T-helper 1 cell (primary cell): ENCODE measurements at places on chromosomes 12 and 14.

GRCh38 chr12:79926951-79927350 lies 7.9 kb downstream of the PPP1R12A start:
- DNase-seq, result no peak

GRCh38 chr14:96256407-96256806 lies 397 bp downstream of the BDKRB1 start:
- DNase-seq, result no peak

DNA sequence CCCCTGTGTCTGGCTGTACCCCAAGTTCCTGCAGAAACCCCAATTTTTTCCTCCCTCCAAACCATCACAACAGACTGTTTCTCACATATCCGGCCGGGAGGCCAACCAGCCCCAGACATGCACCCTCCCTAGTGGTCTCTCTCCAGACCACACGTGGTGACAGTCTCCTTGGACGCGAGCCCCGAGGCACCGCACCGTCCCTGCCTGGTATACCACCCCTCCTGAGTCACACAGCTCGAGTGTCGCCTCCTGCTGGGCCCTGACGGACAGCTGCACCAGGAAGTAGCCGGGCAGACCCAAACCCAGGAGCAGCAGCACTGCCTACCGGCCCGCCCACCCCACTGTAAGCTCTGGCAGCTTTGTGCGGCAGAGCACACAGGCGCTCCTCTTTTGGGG lies 97.4 kb downstream of the RFLNA start:
- DNase-seq, result no peak

- no peak for DNase-seq
Observed at GRCh38 chr12:120721866-120722265, 3.8 kb upstream of the ACADS start.

GRCh38 chr14:102951799-102952198 lies 29.3 kb downstream of the AMN start:
- DNase-seq, result no peak

DNA sequence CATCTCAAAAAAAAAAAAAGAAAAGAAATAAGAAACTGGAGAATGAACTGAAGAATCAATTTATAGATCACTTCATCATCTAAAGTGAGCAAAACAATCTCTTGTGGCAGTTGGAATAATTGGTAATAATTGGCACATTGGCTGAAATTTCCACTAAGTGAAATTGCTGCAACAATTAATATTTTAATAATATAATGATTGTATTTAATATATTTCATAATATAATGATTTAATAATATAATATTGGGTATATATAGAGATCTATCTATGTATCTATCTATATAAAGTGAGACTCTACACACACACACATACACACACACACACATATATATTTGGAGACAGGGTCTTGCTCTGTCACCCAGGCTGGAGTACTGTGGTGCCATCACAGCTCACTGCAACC lies 81.2 kb upstream of the PRICKLE1 start:
- DNase-seq, result no peak

GRCh38 chr12:115273456-115273855 lies 589.5 kb upstream of the TBX3 start:
- no peak for DNase-seq

GRCh38 chr12:31817120-31817519 lies 88.3 kb upstream of the AMN1 start:
- no peak for DNase-seq

- DNase-seq, result no peak
Observed at GRCh38 chr14:68404652-68405183, 388.1 kb downstream of the ZFP36L1 start.

DNA sequence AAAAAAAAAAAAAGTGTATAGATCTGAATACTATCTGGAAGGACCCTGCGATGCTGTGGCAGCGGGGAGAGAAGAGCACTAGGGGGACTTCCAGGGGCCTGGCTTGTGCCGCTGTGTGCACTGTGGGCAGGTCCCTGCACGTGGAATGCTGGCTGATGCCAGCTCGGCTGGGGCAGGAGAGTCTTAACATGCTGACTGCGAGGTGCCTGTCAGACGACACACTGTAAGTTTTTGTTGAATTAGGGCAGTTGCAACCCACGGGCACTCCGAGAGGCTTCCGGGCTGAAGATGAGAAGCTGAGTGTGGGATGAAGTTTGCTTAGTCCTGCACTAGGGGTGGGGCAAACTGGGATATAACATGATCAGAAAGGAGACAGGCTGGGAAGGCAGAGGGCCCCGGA lies 10.7 kb downstream of the GLT1D1 start:
- no peak for DNase-seq

- DNase-seq, result no peak
Observed at GRCh38 chr12:80894179-80894578, 43.6 kb downstream of the LIN7A start.

- DNase-seq, result no peak
Observed at GRCh38 chr14:77892381-77892871, 92.5 kb downstream of the ADCK1 start.

- no peak for DNase-seq
Observed at GRCh38 chr12:86091681-86092080, 164.5 kb downstream of the MGAT4C start.

- DNase-seq, result no peak
Observed at GRCh38 chr12:17609153-17609552, 480.8 kb downstream of the RERGL start.

DNA sequence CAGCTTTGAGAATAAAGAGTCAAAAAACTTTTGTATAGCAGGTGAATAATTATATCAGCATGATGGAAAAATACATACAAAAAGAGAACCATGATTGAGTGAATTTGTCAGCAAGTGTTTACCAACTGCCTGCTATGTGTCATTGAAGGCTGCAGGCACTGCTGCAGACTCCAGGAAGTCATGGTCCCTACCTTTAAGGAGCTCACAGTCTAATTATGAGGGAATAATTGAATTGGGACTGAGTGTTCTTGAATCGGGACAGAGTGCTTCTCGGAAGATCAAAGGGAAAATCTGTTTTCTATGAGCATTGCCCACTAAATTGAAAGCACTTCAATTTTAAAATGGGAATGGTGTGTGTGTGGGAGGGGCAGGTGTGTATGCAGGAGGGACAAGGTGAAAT lies 9.5 kb downstream of the OR10AD1 start:
- no peak for DNase-seq

DNA sequence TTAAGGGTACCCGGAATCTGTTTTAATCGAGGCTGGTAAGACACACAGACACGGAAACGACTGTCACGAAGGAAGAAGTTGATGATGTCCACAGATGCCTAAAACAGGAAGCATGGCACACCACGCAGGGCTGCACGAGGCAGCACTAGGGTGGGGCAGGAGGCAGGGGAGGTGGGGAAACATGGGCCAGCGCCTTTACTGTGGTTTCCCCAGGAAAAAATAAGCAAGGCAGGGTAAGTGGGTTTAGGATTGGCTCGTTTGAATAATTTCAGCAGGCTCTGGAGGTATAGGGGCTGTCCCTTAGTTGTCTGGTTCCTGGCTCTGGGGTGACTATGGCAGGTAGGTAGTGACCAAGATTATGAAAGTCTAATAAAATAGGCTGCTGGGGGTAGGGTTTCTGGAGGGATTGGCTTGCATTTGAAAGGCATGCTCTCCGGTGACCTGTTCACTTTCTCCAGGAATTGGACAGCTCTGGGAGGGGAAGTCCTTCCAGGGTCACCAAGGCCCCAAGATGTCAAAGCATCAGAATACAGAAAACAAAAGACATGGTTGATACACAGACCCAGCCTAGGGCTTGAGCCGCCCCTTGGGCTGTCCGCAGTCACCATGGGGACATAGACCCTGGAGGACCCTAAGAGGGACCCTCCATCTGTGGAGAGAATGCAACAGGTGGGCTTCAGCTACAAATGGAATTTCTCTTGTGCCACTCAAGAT lies 35.3 kb downstream of the MAP1LC3B2 start:
- DNase-seq, result peak; percentile 82

GRCh38 chr14:81818271-81818670 lies 284.6 kb upstream of the SEL1L start:
- DNase-seq, result no peak

- DNase-seq, result no peak
Observed at GRCh38 chr14:49733836-49734235, 34.1 kb upstream of the KLHDC2 start.

GRCh38 chr12:89370850-89371249 lies 18.5 kb upstream of the DUSP6 start:
- no peak for DNase-seq

DNA sequence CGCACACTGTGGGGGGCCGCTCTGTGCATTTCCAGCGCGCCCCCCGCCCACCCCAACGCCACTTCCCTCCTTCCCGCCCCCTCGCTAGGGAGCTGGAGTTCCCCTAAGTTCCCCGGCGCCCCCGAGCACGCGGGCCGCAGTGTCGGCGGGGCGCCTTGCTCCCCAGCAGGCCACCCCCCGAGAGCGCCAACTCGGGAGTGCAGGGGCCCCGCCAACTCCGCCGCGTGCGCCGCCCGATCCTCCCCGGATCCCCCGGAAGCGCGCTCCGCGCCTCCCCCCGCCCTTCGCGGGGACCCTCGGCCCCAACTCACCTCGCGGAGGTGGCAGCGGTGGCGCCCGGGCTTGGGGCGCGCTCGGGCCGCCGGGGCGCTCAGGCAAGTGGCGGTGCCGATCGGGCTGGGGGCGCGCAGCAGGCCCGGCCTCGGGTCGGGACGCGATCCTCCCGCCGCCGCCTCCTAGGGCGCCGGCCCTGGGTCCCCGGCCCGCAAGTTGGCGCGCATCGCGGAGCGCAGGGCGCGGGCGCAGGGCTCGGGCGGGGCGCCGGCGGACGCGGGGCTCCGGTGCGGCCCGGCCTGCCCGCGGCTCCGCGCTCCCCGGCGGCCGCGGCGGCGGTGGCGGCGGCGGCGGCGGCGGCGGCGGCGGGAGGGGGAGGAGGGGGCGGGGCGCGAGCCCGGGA lies at the start of gene NCOR2:
Gene NCOR2 (minus strand): TSS at position 616 of the 676 bp plus-strand sequence. CDS start 72,361 bp downstream, outside the sequence.
- DNase-seq, result peak; percentile 38

DNA sequence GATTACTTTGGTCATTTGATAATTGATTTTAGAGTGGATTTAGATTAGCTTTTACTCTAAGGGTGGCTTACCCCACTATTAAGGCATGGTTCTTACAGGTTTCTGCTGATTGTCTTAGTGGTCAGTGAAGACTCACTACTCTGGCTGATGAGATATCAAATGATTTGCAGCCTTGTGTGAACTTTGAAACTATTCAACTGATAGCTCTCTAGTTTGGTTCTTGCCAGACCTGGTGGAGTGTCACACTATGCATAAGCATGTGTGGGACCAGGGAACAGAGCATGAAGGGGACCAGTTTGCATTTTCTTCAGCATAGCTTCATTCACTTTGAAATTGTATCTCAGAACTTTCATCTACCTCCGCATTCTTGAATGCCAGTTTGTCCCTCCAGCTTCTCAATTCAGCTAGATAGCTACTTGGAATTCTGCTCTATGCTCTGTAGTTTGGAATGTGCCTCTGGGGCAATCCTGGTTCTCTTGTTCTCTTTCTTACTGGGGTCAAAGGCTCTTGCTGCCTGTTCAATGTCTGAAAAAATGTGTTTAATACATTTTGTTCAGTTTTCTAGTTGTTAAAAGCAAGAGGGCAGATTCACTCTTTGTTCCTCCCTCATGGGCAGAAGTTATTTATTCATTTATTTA lies 12.7 kb downstream of the SCYL2 start:
- DNase-seq, result no peak

GRCh38 chr12:88339966-88340365 lies 197.9 kb downstream of the TMTC3 start:
- no peak for DNase-seq

- DNase-seq, result no peak
Observed at GRCh38 chr12:40215982-40216381, 8.8 kb upstream of the LRRK2 start.

DNA sequence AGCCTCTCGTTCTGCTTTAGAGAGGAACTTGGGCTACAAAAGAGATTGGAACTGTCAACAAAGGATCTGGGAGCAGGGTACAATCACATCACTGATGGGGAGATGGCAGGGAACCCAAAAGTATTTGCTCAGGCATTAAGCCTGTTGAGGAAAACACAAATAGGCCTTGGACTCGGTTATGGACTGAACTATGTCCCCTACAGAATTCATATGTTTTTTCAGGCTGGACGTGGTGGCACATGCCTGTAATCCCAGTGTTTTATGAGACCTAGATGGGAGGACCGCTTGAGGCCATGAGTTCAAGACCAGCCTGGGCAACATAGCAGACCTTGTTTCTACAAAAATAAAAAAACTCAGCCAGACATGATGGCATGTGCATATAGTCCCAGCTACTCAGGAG lies 13.9 kb downstream of the DDX23 start:
- DNase-seq, result no peak

DNA sequence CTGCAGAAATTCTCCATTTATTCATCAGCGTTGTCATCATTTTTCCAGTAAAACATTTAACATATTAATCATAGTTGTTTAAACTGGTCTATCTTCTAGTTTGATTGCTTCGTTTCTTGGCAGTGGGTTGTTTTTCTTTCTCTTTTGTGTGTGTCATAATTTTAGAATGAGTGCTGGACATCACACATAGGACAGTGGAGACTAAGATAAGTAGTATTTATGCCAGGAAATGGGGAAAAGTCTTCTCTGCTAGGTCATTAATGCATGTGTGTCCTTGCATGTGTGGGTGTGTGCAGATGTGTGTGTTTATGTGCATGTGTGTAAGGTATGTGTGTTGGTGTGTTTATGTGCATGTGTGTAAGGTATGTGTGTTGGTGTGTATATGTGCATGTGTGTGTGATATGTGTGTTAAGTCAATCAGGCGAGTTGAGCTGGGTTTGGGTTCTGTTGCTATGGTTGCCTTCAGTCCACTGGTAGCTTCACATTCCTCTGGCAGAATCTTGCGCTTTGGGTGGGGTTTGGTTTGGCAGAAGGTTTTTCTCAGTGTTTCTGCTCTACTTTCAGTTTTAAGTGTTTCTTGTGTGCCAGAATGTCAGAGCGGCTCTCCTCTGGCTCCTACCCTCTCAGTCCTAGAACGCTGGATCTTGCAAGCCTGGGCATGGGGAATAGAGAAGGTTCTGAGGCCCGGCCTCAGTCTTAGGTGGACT lies 7.8 kb upstream of the ADGRD1 start:
- no peak for DNase-seq

GRCh38 chr12:24661657-24662096 lies 287.2 kb downstream of the BCAT1 start:
- no peak for DNase-seq

GRCh38 chr14:69928111-69928523 lies 48.9 kb downstream of the SMOC1 start:
- no peak for DNase-seq

- DNase-seq, result no peak
Observed at GRCh38 chr14:76129851-76130576, 21.7 kb upstream of the GPATCH2L start.

- no peak for DNase-seq
Observed at GRCh38 chr12:57620936-57621496, 9.8 kb downstream of the ARHGEF25 start.

DNA sequence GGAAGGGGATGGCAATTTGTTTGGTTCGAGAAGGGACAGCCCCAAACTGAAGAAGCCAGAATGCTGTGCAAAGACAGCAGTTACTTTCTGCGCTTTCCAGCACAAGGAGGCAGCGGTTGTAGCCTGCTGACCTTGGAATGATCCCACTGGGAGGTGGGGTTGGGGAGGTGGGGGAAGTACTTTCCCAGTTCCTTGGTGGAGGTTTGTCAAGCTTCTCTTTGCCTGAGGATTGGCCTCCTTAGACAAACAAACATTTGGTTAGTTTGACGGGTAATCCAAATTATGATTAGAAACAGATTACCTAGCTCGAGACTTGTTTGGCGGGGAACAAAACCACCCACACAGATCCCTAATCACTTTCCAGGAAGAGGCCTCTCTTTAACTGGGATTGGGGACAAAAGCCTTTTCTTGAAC lies 79.1 kb upstream of the EGLN3 start:
- no peak for DNase-seq

GRCh38 chr12:2233034-2233433 lies 180.2 kb downstream of the CACNA1C start:
- DNase-seq, result no peak
